Renal cortex interstitium (tissue), 15 donors: ENCODE measurements at places on chromosomes 3 and 15.

- DNase-seq = no peak
Observed at GRCh38 chr3:61333192-61333961, 82.1 kb upstream of the FHIT start.

DNA sequence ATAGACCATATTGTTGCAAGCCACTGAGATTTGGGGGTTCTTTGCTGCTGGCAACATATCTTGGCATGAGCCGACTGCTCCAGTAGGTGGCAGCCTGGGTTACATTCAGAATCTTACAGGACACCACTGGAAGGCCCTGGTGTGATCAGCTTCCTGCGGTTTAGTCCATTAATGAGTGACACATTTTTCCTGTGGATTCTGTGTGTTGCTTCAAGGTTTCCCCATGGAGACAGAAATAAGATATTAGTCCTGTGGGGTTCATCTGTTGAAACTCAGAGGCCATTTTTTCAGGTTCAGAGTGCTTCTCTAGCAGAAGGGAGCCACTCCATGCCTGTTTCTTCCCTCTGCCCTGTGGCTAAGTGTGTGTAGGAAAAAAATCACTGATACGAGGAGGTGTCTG lies 116.2 kb downstream of the MFSD1 start:
- peak; percentile 33 for DNase-seq

DNA sequence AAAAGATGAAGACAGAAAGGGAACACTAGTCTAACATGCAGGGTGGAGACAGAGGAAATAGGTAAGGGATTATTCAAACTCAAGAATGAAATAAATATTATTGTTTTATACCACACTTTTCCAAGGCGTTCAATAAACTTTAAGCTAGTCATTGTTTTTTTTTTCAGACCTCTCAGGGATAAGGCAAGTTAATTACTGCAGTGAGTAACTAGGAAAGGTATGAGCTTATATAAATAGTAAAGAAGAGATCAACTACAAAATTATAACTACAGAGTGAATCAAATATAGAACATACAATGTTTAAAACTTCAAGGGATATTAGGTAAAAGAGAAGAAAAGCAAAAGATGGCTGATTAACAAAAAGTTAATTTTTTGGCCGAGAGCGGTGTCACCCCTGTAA lies 31.5 kb upstream of the XXYLT1 start:
- no peak for DNase-seq

DNA sequence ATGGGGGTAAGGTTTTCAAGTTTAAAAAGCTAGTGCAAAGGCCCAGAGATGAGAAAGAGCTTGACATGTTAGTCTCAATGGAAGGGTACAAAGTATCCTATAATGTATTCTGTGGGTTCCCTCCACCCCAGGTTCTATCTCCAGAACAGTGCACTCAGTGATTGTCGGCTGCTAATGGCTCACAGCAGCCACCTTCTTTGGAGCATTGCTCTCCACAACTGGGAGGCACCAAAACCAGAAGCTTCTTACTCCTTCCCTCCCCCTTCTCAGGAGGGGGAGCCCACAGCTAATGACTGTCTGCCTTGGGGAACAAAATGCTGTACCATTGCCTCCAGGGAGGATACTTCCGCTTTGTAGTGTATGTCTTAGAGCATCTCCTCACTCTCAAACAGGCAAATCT lies 439.4 kb upstream of the RBMS3 start:
- no peak for DNase-seq

- DNase-seq = no peak
Observed at GRCh38 chr3:156743859-156744258, 69.5 kb downstream of the TIPARP start.
